ENCODE measurements at places on chromosomes 16 and 17.

GRCh38 chr17:13793951-13794350, 192.2 kb upstream of the HS3ST3A1 start:
- no peak for DNase-seq

- DNase-seq = no peak
Observed at GRCh38 chr17:9821921-9822320, at the start of gene GSG1L2. TSS of gene GSG1L2 (minus strand) at chr17:9822079. CDS start at chr17:9822071, 8 bp downstream.

- DNase-seq = peak; percentile 83
Observed at GRCh38 chr16:85151603-85152413, 39.5 kb upstream of the CIBAR2 start.

- no peak for DNase-seq
Observed at GRCh38 chr17:34725725-34726124, 146.3 kb downstream of the TMEM132E start.

- no peak for DNase-seq
Observed at GRCh38 chr17:47401100-47401499, 77.3 kb downstream of the EFCAB13 start.

GRCh38 chr16:88702371-88703210, 3.6 kb downstream of the RNF166 start:
- DNase-seq = no peak

GRCh38 chr16:89233678-89234490, 16.4 kb downstream of the ZNF778 start:
- DNase-seq = no peak

- peak; percentile 66 for DNase-seq
Observed at GRCh38 chr16:27972500-27972899, 91.0 kb downstream of the GSG1L start.

GRCh38 chr16:10838621-10839278, 20.2 kb upstream of the TVP23A start:
- DNase-seq = no peak

DNA sequence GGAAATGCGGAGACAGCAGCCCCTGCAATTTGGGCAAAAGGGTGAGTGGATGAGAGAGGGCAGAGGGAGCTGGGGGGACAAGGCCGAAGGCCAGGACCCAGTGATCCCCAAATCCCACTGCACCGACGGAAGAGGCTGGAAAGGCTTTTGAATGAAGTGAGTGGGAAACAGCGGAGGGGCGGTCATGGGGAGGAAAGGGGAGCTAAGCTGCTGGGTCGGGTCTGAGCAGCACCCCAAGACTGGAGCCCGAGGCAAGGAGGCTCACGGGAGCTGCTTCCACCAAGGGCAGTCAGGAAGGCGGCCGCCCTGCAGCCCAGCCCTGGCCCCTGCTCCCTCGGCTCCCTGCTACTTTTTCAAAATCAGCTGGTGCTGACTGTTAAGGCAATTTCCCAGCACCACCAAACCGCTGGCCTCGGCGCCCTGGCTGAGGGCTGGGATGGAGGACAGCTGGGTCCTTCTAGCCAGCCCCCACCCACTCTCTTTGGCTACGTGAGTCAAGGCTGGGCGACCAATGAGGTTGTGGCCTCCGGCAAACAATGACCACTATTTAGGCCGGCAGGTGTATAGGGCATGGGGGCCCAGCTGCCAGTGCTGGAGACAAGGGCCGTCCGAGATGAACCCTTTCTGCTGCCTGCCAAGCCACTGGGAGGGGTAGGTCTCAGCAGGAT, 507 bp downstream of the SERPINF1 start:
- no peak for DNase-seq

GRCh38 chr17:44005527-44006271, 1.3 kb downstream of the NAGS start:
- DNase-seq = no peak

GRCh38 chr17:54968988-54969332, 395 bp downstream of the STXBP4 start:
- no peak for DNase-seq

- no peak for DNase-seq
Observed at GRCh38 chr16:9429646-9430330, 338.3 kb downstream of the HAPSTR1 start.

DNA sequence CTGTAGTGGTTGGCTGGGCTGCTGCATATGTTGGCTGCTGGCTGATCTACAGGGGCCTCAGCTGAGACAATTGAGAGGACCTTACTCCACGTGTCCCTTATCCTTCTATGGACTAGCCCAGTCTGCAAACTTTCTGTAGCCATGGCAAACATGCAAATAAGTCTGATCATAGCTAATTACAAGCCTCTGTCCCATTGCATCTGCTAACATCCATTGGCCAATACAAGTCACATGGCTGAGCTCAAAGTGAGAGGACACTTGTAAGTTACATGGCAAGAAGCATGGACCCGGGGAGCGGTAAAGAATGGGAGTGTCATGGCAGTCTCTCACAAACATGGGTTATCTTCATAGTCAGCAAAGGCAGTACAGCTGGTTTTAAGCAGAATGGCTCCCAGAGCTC, 11.6 kb upstream of the IL4R start:
- no peak for DNase-seq

DNA sequence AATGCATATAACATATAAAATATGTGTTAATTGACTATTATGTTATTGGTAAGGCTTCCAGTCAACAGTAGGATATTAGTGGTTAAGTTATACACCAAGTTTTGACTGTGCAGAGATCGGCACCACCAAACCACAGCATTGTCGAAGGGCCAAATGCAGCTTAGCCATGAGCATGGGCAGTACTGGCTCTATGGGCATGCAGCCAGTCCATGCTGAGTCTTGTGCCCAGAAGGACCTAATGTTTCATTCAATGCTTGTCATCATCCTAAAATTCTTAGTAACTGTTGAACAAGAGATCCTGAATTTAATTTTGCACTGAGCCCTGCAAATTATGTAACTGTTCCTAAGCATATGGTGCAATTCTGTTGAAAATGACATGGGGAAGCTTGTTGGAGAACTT, 233.4 kb upstream of the HS3ST3A1 start:
- DNase-seq = no peak

DNA sequence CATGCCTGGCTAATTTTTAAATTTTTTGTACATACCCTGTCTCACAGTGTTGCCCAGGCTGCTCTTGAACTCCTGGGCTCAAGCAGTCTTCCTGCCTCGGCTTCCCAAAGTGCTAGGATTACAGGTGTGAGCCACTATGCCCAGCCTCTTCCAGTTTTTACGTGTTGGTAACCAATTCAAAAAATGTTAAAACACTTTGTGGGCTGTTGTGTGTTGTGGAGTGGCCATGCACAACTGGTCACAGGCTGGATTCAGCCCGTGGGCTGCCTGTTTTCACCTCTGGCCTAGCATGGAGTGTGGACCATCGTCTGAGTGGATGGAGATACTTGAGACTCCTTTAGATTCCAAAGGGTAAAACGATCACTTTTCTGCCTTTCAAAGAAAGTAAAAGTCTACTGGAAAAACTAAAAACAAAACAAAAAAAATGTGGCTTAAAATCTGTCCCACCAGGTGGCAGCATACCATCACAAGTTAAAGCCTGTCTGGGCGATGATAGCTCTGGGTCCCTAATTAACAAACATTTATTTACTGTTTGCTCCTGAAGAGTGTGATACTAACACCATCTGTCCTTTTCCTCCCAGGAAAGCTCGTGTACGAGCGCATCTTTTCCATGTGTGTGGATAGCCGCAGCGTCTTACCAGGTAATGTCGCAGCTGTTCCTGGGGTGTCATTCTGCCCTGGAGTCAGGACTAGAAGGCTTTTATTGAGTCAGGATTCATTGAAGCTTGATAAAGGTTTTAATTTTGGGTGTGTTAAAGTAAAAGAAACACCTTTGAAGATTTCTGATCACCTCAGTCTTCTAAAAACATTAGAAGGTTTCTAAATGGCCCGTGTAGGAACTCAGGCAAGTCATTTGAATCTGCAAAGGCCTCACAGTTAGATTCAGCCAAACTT, 45.8 kb downstream of the VPS35L start:
- DNase-seq = peak; percentile 70

DNA sequence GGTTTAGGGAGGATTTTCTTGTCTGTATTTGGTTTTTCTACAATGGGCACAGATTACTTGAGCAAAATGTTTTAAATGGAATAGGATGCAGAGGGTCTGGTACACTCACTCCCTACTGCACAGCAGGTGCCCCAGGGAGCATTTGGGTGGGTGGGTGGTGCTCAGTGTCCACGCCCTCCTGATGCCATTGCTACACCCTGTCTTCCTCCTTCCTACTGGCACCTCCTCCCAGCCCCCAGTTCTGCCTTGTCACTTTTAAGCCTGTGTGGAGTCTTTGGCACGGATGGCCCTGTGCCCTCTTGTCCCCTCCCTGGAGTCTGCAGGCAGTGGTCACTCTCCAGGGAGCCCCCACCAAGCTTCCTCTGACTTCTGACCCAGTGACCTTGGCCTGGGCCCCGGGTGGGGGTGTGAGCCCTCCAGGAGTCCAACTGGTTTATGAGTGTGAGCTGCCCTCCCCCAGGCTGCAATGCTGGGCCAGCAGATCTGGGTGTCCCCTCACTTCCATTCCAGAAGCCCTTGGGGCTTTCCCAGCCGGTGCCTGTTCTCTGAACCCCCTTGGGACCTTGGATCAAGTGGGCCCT, 15.5 kb downstream of the LLGL2 start:
- no peak for DNase-seq

DNA sequence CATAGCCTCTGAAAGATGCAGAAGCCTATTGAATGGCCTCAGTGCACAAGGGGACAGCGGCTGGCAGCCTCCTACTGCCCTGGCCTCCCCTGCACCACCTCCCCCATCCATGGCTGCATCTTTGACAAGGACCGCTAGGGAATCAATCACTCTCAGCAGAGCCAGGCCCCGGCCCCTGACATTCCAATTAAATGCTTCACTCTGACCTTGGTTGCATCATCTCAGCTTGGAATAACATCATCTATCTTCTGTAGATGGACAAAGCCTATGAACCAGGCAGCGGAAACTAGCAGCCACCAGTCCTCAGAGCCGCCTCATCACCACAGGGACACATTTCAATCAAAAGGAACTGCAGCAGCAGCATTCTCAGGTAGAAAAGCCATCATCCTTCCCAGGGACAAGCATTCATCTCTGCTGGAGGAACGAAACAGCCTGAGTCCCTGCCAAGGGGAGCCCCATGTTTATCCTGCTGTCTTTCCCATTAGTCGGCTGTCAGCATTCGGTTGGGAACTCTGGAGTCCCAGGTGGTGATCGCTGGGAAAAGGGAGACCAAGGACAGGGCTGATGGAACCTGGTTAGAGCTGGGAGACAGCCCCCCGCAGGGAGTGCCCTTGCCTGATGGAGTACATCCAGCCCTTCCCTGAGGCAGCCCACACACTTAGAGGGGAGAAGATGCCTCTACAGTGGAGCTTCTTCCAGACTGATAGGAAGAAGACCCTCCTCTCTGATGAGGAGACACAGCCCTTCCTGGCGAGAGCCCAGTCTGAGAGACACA, 11.5 kb upstream of the TMEM132E start:
- no peak for DNase-seq

DNA sequence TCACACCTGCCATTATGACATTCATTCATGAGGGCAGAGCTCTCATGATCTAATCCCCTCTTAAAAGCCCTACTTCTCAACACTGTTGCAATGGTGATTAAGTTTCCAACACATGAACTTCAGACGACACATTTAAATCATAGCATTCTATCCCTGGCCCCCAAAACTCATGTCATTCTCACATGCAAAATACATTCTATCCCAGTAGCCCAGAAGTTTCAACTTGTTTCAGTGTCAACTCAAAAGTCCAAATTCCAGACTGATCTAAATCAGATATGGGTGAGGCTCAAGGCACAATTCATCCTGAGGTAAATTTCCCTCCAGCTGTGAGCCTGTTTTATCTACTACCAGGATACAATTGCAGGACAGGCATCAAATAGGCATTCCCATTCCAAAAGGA, 25.2 kb downstream of the LYRM1 start:
- DNase-seq = no peak

DNA sequence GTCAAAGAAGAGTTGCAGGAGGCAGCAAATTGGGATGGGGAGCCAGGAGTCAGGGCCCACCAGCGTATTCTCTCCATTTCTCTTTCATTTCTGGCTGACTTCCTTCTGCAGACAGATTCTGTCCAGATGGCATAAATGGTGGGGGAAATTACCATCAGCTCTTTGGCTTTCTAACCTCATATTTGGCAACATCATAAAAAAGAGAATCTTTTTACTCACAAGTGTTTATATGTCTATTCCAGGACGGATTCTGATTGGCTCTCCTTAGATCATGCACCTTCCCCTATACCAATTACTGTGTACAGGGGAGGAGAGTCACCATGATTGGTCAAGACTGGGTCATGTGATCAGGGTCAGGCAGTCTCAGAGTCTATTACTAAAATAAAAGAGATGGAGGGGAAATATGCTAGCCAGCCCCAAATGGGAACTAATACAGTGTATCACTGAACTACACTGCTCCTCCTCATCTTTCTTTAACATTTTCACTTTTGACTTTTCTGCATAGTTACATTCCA, 537.1 kb upstream of the EEF2KMT start:
- no peak for DNase-seq

DNA sequence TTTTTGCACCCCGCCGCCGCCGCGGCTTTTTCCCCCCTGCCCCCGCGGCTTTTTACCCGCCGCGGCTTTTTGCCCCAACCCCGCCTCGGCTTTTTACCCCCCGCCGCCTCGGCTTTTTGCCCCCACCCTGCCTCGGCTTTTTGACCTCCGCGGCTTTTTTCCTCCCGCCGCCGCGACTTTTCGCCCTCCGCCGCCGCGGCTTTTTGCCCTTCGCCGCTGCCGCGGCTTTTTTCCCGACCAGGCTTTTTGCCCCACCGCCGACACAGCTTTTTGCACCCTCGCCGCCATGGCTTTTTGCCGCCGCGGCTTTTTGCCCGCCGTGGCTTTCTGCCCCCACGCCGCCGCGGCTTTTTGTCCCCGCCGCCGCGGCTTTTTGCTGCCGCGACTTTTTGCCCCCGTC, 137.0 kb upstream of the TP53TG3D start:
- no peak for DNase-seq

DNA sequence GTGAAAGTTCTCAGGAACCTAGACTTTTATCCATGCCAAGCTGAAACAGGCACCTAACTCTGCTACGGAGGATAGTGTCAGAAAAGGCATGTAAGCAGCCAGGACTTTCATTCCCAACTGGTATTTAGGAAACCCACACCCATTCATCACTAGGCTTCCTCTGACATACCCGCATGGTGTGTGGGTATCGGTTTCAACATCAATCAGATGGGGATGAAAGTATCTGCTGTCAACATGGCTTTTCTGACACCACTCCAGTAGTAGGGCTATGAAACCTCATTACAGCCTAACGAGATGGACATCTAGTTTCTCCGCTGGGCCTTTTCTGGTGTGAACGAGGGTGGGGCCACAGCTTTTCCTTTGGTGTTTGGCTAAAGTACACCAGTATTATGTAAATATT, 1178.3 kb downstream of the CDH11 start:
- no peak for DNase-seq

- no peak for DNase-seq
Observed at GRCh38 chr16:57966204-57966771, 4.6 kb downstream of the CNGB1 start.
